Stimulated activated CD4-positive, alpha-beta T cell treated with anti-CD3 and anti-CD28 coated beads, Interleukin-1b, Interleukin-23, amount 100 ng/mL, for 24 hours (primary cell): ENCODE measurements at places on chromosomes 6 and 20.
A peak's percentile ranks its signal among the peaks of the same experiment; 100 is the strongest.

DNA sequence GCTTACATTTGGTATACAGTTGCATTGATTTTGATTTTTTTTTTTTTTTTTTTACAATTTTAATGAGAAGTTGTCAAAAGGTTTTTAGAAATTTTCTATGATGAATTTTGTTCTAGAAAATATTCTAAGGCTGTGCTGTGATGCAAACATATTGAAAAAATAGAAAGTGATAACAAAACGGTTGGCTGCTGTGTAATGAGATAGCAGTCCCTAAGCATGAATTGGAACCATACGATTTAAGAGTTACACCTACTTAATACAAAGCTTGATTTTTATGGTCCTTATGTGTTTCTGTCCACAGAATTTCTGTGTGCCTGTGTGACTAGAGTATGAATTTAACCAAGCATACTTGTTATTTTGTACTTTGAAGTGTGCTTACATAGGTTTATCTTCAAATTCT lies 12.1 kb downstream of the HIVEP1 start:
- no peak for DNase-seq

DNA sequence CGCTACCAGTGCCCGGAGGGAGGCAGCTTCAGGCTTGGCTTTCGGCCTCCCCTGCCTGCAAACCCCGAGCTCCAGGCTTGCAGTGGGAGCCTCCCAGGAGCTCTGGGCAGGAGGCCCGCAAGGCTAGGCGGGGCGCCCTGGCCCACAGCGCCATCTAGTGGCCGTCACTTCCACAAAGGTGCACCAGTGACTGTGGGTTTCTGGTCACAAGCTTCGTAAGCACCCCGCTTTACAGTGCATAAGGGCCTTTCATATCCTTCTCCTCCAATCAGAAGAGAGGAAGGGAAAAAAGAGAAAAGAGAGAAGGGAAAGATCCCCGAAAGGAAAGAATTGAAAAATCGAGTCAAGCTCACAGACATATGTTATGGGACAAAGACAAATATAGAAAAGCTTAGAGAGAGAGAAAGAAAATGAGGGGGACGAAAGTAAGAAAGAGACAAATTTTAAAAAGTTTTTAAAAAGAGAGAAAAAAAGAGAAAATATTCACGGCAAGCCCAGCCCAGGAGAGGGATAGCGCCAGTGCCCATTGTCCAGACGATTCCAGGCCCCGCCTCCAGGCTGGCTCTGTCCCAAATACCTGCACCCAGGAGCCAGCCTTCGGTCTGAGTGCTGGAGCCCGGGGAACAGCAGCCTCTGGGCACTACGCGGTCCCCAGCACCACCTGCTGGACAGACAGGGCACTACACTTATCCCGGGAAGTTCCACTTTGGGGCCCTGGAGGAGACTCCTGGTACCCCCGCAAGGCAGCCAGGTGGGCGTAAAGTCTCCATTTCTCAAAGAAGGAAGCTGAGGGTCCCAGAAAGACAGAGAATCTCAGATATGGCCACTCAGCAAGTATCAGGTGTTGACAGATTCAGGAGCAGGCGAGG lies 207.1 kb downstream of the PREX1 start:
- DNase-seq, result peak; percentile 65

GRCh38 chr20:45774945-45775344 lies 16.7 kb downstream of the WFDC3 start:
- DNase-seq, result no peak

- DNase-seq, result no peak
These were observed 425.3 kb upstream of the NOX3 start for GRCh38 chr6:155880900-155881299.

DNA sequence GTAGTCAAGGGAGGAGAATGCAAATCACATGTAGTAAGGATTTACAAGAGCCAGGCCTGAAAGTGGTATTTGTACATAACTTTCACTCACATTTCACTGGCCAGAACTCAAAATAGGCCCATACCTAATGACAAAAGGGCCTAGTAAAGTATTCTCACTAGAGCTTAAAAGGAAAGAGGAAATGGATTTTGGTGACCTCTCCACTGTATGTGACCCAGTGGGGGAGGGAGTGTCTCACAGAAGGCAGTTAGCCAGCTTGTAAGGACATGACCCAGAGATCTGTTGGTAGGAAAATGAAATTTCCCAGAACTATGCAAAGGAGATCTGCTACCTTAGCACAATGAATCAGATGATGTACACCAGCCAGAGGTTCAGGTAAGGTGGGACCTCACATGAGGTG lies 124.4 kb downstream of the PTPRT start:
- DNase-seq, result no peak

DNA sequence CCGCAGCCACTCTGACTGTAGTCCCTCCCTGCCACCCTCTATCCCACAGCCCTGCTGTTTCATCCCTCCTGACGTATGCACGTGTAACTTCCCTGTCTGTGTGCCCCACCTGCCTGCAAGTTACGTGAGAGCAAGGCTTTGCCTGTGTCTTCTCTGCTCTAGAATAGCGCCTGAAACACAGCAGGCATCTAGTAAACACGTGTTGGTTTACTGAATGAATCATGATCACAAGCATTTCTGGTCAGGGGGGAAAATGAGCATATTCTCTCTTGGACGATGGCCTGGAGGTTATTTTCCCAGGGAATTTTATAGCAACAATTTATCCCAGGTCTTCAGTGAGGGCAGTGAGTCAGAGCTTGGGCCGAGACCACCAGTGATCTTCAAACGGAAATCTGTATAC lies 38.3 kb downstream of the PSMG4 start:
- no peak for DNase-seq
